ENCODE measurements at places on chromosomes 6 and 20.

DNA sequence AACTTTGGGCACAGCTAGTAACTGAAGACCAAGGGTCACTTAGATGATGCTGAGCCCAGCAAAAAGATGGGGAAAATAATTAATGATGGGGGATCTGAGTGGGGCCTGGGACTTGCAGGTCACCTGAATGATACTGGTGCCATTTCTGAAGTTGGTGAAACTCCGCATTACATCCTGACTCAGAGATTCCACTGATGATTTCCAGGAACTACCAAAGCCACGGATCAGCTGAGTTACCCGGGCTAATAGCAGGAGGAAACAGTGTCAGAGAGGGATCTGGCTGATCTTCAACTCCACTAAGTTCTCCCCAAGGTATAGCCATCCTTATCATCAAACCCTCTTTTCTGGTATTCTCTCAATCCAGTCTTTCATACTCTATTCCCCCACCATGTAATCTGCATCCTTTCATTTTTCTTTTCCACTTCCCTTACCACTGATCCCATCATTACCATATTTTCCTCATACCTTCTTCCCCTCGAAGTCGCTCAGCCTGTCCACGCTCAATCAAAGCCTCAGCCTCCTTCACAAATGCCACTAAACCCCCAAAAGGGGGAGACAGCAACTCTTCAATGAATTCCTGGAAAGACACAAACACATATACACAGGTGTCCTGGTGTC, 20.2 kb downstream of the VPS52 start:
- DNase-seq = no peak

GRCh38 chr20:57938158-57939108, 228.6 kb upstream of the PMEPA1 start:
- no peak for DNase-seq

GRCh38 chr20:58312836-58313235, 3.3 kb downstream of the RAB22A start:
- DNase-seq = no peak

DNA sequence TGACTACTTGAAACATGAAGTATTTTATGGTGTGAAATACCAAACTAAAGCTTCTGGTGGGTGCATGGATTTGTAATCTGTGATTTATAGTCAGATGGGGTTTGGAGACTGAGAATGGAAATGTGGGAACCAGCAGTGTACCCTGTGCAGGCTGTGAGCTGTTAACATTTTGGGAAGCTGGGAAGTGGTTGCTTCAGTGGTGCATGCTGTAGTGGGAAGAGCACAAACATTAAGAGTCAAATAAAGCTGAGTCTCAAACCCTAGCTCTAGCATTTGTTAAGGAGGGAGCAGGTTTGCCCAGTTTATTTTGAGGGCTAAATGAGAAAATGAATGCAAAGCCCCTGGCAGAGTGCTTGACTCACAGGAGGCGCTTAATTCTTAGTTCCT, 235.7 kb downstream of the ZFAND3 start:
- DNase-seq = no peak

DNA sequence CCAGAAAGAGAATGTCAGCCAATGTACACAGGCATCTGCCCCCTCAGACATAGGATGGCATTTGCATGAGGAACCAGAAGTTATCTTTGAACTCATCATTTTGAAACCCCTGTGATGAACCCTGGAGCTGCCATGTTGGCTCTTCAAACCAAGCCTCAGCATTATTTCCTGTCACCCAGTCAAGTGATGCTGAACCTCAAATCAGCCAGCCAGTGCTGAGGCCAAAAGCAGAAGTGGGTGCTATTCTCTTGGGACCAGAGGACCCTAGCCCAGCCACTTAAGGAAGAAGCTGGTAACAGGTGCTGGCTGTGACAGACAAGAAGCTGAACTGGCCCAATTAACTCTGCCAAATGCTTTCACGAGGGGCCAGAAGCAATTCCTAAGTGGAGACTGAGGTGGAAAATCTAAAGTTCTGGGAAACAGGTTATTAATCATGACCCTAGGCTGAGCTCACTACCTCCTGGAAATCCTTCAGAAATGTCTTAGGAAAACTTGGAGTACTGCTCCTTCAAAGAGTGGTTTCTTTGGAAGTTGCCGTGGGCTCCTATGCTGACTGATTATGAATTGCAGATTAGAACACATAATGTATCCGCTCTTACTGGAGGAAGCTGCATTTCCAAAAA, 4.0 kb downstream of the PKIG start:
- no peak for DNase-seq

DNA sequence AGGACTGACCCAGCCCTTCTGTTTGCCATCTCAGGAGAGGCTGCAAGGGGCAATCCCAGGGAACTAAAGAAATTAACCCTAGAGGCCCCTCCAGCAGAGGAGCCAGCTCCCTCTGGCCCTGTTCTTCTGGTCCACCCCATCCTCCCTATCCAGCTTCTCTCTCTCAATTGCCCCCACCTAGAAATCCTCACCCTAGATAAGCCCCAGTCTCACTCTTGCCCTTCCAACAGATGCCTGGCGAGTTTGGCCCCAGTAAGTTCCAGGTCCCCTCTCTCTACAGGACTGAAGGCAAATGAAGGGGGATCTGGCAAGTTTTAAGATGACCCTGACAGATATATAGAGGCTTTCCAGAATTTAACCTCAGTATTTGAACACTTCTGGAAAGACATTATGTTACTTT, 134.0 kb downstream of the THBS2 start:
- no peak for DNase-seq

- DNase-seq = no peak
Observed at GRCh38 chr20:58202044-58202443, 26.4 kb downstream of the ANKRD60 start.

DNA sequence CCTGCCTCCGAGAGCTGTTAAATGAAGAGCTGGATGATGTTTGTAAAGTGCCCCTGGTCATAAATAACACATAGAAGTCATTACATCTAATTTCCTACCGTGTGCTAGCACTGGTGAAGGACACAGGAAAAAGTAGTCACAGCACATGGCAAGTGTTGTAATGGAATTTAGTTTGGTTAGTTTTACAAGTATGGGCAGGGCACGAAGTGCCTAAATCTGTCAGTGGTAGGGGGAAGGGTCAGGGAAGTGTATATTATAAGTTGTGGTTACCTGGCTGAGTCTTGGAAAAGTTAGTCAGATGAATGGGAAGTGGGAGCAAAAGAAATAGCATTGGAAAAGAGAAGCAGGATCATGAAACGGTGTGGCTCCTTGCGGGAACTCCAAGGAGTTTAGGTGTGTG, 1.6 kb downstream of the RIPPLY2 start:
- no peak for DNase-seq

DNA sequence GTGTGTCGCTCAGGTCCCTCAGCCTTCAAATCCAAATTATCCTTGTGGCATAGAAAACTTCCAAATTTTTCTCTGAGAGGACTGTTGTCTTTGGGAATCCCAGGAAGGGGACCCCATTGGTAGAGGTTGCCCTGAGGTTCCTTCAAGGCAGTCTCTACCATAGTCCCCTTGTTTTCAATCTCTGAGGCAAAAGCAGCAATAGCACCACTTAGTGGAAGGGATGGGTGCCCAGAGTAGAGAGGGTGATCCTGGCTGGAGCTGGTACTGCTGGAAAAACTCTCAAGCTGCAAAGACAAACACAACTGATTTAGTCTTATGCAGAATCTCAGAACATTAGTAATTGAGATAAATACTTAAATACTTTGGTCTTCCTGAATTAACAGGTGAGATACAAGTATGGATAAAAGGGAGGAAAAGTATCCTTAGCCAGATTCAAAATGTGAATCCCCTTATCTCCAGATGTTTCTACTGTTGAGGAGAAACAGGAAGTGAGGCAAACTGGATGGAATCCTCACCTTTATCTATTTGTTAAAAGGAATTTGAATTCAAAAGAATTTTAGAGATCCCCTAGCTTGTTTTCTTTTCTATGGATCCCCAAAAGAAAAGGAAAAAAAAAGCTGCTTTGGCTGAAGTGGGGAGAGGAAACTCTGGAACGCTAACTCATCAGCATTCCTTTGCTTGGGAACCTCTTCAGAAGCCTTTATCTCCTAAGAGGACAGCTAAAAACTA, 13.4 kb downstream of the ZNF318 start:
- no peak for DNase-seq

GRCh38 chr6:116405138-116405537, 34.4 kb downstream of the DSE start:
- DNase-seq = no peak

DNA sequence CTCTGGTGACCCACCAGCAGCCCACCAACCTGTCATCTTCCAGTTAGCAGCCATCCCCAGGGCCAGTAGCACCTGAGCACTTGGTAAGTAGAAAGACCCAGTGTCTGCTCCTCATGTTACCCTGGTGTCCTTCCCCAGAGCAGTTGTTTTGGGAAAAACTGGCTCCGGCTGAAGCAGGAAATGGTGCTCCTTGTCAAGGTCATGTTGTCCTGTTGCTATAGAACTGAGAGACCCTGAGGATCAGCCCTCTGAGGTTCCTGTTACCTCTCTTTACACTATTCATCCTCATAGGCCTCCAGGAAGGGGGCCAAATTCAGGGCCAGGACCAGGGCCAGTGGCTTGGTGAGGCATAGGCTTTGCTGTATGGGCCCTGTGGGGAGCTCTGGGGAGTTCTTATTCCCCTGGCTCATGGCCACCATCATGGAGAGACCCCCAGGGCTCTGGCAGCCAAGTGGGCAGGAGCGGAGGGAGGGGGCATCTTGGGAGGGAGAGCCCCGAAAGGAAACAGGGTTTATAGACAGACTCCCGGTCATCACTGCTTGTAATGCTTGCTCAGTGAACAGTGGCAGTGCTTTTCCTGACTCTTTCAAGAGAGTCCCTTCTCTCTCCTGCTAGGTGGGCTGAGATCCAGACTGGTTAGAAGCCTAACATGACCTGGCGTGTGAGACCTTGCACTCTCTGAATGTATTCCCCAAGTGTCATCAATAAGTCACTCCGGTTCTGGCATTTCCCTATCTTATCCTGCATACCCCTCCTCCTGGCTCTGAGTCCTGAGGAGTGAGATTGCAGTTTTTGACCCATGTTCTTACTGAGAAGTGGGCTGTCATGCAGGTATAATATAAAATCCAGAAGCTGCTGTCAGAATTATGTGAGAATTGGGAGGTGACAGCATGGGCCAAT, 50.7 kb downstream of the PPARD start:
- no peak for DNase-seq

DNA sequence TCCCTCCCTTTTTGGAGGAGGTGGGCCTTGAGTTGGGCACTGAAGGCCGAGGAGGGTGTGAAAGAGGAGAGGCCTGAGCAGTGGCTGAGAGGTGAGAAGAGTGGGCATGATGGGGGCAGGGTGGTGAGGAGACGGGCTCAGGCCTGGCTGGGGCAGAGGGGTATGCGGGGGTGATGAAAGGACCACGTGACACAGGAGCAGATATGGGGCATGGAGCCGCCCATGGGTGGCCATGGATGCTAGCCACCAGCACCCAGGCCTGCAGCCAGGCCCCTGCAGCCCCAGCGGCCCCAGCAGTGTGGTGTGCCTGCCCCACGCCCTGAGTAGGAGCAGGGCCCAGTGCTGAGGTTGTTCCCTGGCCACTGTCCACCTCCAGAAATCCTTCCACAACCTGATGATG, 26.5 kb downstream of the UQCC2 start:
- DNase-seq = no peak

DNA sequence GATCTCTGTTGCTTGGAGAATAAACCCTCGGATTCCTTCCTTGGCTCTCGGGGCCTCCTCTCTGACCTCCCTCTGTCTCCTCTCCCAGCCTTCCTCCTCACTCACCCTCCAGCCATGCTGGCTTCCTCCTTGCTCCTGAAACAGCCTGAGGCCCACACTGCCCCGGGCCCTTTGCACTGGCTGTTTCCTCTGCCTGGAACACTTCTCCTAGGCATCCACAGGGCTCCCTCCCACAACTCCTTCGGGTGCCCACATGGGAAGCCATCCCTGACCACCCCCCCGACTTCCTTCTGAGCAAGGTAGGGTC, 87.7 kb downstream of the CEBPB start:
- DNase-seq = no peak

GRCh38 chr6:150290429-150290828, 78.4 kb upstream of the IYD start:
- DNase-seq = peak; percentile 56

- no peak for DNase-seq
Observed at GRCh38 chr6:71509191-71510005, 220.8 kb downstream of the OGFRL1 start.

GRCh38 chr6:81683912-81684311, 68.6 kb downstream of the TENT5A start:
- no peak for DNase-seq

DNA sequence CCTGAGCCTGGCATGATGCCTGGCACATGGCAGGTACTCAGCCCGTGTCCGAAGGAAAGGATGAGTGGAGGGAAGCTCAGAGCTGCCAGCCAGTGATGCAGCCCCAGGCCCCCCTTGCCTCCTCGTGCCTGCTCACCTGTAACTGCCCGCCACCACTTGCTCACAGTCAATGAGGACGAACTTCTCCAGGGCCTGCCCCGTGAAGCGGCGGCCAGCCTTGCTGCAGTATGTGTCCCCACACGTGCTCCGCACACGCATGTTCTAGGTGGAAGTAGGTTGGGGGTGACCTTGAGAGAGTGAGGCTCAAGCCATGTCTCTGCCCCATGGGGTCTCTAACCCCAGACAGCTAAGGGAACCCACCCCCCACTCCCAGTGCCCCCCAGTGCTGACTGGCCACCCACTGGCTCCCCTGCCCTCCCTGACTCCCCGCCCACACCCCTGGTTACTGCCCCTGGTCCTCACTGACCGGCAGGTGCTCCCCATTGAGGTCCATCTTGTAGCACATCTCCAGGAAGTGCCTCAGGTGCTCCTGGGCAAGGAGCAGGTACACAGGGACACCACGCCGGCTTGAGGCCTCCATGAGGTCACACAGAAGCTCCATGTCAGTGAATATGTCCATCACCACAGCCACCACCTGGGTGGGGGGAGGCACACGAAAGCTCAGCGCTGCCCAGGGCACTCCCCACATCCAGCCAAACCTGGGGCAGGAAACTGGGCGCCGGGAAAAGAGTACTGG, 3.7 kb downstream of the FAM83C start:
- DNase-seq = no peak

- no peak for DNase-seq
Observed at GRCh38 chr6:155128977-155129376, 133.9 kb downstream of the TIAM2 start.

DNA sequence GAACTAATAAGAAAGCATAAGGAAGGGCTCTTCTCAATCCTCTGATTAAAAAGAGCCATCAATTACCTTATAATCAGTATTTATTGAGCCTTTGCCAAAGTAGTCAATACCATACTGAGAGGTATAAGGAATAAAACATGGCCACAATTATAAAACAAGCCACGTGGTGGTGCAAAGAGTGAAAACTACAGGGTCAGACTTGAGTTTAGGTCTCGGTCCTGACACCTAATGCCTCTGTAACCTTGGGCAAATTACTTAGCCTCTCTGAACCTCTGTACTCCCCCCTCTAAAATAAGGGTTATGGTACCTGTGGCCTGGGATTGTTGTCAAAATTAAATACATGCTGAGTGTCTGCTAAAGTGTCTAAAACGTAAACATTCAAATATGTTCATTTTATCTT, 11.8 kb downstream of the TRIM10 start:
- DNase-seq = no peak
